ENCODE measurements at places on chromosomes 13 and 19.

GRCh38 chr13:75225288-75226032 is 256.5 kb downstream of the TBC1D4 start:
- no peak for DNase-seq

GRCh38 chr13:33798023-33798422 is 19.9 kb upstream of the RFC3 start:
- DNase-seq: no peak

DNA sequence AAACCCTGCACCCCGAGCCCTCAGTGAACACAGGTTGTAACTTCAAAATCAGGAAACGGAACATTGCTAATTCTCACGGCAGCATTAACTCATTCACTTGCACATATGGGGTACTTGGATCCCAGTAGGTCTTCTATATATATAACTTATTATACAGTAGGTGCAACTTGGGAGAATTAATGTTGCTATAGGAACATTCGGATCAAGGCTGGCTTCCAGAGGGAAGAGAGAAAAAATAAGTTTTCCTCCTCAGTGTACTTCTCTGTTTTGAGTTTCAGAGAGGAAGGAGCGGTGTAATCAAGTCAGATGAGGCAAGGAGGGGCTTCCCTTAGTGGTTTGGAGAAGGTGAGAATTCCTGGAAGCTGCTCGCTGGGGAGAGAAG is 90.9 kb upstream of the ZNF507 start:
- no peak for DNase-seq

GRCh38 chr19:56896095-56896494 is 55.6 kb upstream of the PEG3 start:
- DNase-seq: no peak

GRCh38 chr13:80742033-80742432 is 401.1 kb upstream of the SPRY2 start:
- DNase-seq: no peak

- DNase-seq: no peak
Observed at GRCh38 chr19:19444681-19445155, 39.2 kb downstream of the GATAD2A start.

DNA sequence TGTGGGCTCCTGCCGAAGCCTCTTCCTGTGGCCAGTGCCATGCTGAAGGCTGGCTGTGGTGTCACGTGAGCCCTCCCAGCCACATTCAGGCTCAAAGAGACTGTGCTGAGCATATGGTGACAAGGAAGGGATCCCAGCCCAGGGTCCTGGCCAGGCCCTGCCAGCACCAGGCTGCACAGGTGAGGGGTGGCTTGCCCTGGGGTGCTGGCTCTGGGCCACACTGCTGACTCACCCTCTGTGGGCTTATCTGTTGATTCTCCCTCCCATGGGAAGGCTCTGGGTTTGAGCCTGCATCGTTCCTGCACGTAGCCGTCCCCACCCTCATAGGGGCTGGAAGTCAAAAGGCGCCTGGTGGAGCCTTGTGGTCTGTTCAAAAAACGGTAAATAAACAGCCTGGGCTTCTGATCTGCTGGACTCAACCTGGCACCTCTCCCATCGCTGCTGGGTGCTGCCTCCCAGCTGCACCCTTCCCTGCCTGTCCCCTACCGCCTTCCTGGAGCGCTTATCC is 31.1 kb downstream of the DNM2 start:
- DNase-seq: no peak

DNA sequence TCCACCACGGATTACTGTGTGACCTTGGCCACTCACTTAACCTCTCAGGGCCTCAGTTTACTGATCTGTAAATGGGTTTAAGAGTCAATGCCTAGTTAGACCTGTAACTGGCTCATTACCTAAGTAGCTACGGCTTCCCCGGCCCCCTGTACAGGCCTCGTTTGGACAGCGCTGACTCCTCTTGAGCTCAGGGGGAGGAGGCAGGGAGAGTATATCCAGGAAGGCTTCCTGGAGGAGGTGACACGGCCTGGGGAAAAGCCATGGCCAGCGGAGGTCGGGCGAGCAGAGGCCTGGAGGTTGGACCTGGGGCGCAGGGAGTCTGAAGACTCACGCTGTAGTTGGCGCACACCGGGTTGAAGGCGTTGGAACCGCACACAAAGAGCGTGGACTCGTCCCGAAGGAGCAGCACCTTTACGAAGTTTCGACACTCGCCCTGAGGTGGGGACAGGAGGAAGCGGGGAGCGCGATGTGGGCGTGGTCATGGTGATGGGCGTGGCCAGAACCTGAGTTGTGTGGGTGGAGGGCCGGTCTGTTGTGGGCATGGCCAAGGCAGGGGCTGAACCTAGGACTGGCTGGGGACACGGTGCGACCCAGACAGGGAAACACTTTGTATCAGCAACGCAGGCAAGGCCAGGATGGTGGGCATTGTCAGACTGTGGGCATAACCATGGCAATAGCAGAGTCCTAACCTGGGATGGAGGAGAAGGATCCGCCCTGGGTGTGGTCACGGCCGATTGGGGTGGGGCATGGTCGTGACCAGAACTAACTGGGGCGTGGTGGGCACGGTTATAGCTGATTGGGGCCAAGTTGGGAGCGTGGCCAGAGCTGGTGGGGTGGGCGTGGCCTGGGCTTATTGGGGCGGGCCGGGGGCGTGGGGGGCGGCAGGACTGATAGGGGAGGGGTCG is 3.6 kb downstream of the SEMA6B start:
- DNase-seq: no peak

- no peak for DNase-seq
Observed at GRCh38 chr13:113045251-113046127, 60.1 kb upstream of the F7 start.

- DNase-seq: no peak
Observed at GRCh38 chr19:29271341-29271740, 58.4 kb upstream of the UQCRFS1 start.

DNA sequence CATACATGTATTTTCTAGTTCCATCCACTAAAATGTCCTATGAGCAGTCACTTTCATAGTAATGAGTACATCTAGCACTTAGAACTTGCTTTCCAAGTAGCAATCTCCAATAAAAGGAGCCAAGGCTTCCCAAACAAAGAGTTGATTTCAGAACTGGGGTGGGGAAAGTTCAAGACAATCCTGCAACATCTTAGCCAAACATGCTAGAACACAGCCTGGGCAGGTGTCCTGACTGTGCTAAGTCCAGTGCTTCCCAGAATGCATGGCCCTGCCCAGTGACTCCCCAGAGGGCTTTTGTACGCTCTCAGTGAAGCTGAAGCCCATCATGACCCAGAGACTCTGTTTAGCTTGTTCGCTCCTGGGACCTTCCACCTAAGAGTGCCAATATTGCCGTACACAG is 106.7 kb upstream of the UBAC2 start:
- no peak for DNase-seq

DNA sequence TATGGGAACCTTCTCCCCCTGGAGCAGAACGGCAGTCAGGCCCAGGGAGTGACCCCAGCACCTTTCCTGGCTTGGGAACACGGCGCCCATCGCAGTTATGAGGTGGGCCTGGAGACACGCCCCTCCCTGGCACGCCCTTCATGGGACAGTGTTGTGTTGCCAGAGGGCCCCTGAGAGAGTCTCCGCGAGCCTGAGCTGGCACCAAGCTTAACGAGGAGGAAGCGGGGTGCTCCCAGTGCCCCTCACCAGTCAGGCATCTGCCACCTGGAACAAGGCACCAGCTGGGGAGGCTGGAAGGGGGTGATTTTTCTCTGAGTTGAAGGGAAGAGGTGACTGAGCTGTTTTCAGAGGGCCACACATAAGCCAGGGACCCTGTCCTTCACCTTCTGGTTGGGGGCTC is 180.6 kb downstream of the KDM4B start:
- DNase-seq: no peak

DNA sequence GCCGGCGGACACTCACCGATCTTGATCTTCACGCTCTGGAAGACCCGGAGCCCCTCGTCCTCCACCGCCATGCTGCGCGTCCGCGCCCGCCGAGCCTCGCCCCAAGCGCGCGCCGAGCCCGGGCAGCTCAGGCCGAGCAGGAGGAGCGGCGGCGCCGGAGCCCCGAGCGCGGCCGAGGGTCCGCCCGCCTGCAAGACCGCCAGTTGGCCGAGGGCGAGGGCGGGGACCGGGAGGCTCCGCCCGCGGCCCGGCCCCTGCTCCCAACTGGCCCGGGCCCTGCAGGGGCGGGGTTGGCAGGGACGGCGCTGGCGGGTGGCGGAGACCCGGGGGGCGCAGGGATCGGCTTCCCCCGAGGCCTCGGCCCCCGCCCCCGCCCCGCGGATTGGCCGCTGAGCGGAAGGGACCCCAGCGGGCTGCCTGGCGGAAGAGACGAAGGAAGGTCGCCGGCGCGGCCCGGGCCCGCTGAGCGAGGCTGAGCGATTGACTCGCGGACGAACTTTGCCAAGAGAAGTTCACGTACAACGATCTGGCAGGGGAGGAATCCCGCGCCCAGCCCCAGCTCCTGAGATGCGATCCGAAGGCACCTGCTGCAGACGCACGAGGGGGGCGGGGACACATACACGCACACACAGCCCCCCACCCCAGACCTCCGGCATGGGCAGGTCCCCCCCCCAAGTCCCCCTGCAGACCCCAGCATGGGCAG is at the start of gene RASA3:
Gene RASA3 (minus strand): TSS at position 205 of the 703 bp plus-strand sequence. CDS start 134 bp downstream, at position 71.
- peak; percentile 65 for DNase-seq

- DNase-seq: no peak
Observed at GRCh38 chr13:39767791-39768517, 112.5 kb downstream of the COG6 start.

DNA sequence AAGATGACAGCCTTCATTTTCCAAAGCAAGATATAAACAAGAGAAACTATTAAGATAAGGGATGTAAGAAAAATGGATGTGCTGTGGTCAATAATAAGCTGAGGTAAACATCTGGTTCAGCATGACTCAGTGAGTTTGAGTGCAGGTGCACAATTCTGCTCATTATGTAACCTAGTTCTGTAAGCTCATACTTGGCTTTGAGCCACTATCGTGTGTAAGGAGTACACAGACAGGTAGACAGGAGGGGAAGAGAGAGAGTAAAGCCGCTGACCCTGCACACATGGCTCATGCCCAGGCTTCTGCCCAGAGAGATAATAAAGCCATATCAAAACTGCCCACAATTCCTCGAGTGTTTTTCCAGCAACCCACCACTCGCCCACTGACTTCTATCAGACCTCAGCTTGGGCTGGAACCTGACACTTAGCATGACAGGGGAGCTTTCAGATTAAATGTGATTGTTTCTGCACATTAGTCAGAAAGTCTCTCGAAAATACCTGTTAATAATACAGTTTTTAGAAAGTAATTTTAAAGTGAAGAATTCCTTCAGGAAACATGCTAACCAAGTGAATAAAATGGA is 51.7 kb downstream of the ZNF91 start:
- DNase-seq: no peak

- no peak for DNase-seq
Observed at GRCh38 chr19:29290853-29291252, 77.9 kb upstream of the UQCRFS1 start.

- no peak for DNase-seq
Observed at GRCh38 chr13:52961256-52961910, 67.2 kb upstream of the OLFM4 start.

GRCh38 chr13:40982772-40983171 is 36.3 kb downstream of the ELF1 start:
- no peak for DNase-seq

DNA sequence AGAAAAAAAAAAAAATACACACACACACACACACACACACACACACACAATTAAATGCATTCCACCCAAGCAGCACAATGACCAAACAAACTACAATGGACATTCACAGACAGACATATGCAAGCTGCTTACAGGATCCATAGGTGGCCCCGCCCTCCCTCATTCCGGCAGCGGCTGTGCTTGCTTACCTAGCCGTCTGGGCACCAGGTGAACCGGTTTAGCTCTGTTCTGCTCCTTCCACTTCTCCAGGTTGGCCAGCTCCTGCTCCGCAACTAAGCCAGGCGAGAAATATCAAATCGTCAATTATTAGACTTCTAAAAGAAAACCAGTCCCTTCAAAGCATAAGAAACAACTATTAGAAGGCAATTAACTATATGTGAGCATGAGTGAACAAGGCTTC is 23.1 kb downstream of the EPSTI1 start:
- no peak for DNase-seq

GRCh38 chr19:719636-720344 is 11.1 kb downstream of the PALM start:
- no peak for DNase-seq

DNA sequence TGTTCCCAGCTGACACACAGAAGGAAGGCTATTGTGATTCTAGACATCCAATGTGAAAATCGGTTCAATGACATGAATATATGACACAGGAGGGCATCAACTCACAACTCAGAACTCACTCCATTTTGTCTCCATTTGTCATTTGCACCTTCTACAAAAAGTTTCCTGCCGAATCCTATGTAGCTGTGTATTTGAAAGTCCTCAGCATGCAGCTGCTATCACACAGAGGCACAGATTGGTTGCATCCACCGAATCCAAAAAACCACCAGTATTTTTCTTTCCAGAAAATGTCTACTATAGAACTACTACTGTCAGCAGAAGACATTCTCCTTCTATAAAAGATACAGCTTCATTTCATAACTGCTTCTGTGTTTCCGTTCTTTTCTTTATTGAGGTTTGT is 13.3 kb downstream of the PCDH9 start:
- DNase-seq: no peak

GRCh38 chr19:45460807-45461347 is 6.9 kb upstream of the FOSB start:
- DNase-seq: no peak

- DNase-seq: no peak
Observed at GRCh38 chr19:1765232-1765903, 12.1 kb downstream of the ONECUT3 start.

GRCh38 chr19:48591021-48591420 is 15.5 kb upstream of the SPACA4 start:
- no peak for DNase-seq

- no peak for DNase-seq
Observed at GRCh38 chr13:59842507-59842906, 321.2 kb downstream of the DIAPH3 start.

GRCh38 chr19:17669419-17669818 is 18.7 kb downstream of the UNC13A start:
- DNase-seq: no peak

DNA sequence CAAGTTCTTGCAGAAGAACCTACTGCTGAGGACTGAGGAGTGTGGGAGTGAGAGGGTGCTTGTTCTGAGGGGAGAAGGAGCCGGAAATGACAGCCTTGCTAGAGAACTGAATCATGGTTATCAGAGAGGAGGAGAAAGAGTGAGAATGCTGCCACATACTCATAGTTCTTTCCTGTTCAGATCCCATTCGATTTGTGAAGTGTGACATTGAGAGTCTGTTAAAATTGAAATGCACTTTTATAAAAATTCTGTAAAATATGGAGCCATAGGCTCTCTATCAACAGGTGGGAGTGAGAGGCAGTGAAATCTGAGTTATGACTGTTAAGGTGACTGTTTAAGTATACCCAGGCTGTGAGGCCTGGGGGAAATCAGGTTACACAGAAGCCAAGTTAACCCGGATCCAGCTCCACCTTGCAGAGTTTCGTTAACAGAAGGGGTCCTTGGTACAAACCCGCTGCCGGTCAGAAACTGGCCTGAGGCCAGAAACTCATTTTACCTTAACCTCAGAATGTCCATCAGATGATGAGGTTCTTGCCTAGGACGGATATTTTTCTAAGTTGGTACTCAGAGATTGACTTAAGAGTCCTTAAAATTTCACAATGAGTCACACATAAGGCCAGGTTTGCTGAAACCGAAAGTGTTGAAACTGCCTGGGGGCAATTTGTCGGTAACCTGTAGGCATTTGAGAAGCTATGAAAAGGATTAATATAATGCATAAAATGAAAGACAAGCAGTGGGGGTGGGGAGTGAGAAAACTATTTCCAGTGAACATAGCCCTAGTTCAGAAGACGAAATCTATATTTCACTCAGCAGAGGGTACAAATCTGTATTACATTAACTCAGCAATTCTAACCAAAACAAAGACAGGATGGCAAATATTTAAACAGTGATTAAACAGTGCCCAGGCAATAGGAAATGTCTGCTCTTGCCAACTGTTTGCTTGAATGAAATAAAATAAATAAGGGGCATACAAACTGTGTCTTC is 350.5 kb downstream of the KCNRG start:
- no peak for DNase-seq
